ENCODE measurements at places on chromosomes 11 and 22.
A peak's percentile ranks its signal among the peaks of the same experiment; 100 is the strongest.

DNA sequence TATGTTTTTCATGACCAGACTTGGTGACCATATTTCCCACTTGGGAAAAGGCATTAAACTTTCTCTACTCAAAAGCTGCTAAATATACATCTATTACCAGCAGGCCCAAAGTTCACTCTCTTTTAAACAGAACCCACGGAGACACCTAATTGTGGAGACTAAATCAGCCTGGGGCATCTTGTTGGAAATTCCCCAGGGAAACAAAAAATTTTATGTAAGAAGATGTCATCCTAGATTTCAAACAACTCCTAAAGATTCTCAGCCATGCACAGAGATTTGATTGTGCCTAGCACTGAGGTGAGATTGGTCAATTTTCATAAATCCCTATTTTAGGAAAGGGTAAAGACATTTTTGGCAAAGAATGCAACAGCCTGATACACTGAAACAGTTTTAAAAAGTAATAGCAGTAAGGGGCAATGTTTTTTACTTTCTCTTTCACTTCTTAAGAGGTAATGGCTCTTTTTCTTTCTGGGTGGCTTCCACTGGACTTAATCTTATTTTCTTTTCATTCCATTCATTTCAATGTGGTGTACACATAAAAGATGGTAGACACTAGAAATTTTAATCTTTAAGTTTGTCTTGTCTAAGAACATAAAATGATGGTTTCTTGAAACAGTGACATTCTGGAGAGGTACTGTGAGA is 9.6 kb downstream of the OR52N2 start:
- no peak for DNase-seq

DNA sequence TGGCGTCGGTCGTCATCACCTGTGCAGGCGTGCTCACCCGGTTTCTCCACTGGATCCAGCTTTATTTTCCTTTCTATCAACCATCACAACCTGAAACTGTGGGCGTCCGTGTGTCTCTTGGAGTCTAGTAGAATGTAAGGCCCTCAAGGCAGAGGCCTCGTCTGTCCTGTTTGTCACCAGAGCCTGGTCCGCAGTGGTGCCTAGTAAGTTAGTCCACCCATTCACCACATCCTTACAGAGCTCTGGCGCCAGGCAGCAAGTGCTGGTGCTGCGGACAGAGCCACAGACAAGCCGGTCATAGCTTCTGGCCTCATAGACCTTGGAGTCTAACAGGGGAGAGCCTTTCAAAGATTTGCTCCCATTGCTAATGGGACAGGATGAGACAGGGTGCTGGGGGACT is 64.4 kb upstream of the PARVG start:
- DNase-seq: no peak

DNA sequence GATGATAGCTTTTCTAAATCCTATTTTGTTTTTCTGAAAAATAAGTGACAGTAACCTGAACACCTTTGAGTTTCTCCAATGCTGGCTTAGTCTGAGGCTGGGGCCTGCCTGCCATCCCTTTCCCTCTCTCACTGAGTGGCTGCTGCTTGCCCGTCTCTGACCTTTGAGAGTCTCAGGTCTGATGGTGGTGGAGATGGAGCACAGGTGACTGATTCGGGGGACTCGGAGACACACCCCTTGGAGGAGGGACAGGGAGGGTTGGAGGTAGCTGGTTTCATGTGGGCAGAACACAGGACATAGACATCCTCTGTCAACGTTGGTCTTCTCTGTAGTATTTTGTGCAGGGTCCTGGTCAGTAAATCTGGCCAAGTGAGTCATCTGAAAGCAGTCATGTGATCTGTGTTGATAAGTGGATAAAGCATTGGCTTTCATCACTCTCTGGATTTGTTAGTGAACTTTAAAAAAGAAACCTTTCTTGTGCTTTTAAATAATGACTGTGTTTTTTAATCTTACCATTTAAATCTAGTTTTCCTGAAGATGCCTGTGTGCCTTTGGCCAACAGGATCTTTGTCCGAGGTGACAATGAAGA is 47.1 kb upstream of the CLDN5 start:
- no peak for DNase-seq

- DNase-seq: no peak
Observed at GRCh38 chr11:116543911-116544475, 228.8 kb downstream of the BUD13 start.

- peak; percentile 52 for DNase-seq
Observed at GRCh38 chr11:132576706-132577105, 955.6 kb downstream of the OPCML start.

DNA sequence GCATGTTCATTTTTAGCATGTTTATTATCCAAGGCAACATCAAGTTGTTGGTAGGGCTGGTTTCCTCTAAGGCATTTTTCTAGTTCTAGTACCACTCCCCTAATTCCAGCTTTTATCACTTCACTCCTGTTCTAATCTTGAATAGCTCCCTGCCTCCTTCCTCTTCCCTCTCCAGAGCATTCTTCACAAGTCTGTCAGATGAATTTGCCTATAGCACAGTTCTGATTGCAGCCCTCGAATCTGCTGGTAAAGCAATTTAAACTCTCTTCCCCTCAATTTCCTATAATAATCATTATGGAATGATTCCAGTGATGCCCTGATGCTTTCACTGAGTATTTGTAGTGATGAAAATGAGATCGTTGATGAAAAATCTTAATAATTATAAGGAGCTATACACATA is 43.3 kb downstream of the CLMP start:
- DNase-seq: no peak

- peak; percentile 18 for DNase-seq
Observed at GRCh38 chr11:129333873-129334272, 41.8 kb upstream of the BARX2 start.
